Kidney glomerular epithelial cell (primary cell): ENCODE measurements at places on chromosomes 13 and 19.

DNA sequence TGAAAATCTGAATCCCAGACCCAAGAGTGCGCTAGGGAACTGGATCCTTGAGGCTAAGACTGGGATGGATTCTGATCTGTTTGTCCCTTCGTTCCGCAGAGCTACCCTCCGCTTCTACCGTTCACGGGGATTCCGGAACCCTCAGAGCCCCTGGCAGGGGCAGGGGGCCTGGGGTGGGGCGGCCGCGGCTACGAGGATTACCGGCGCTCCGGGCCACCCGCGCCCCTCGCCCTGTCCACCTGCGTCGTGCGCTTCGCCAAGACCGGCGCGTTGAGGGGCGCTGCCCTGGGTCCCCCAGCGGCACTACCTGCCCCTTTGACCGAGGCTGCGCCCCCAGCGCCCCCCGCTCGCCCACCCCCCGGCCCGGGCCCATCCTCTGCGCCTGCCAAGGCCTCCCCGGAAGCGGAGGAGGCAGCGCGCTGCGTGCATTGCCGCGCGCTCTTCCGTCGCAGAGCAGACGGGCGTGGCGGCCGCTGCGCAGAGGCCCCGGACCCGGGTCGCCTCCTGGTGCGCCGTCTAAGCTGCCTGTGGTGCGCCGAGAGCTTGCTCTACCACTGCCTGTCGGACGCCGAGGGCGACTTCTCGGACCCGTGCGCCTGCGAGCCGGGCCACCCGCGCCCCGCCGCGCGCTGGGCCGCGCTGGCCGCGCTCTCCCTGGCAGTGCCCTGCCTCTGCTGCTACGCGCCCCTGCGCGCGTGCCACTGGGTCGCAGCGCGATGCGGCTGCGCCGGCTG lies 7.1 kb downstream of the SPRED3 start:
- no peak for DNase-seq

GRCh38 chr19:27860309-27860934 lies 1352.5 kb downstream of the UQCRFS1 start:
- no peak for DNase-seq

DNA sequence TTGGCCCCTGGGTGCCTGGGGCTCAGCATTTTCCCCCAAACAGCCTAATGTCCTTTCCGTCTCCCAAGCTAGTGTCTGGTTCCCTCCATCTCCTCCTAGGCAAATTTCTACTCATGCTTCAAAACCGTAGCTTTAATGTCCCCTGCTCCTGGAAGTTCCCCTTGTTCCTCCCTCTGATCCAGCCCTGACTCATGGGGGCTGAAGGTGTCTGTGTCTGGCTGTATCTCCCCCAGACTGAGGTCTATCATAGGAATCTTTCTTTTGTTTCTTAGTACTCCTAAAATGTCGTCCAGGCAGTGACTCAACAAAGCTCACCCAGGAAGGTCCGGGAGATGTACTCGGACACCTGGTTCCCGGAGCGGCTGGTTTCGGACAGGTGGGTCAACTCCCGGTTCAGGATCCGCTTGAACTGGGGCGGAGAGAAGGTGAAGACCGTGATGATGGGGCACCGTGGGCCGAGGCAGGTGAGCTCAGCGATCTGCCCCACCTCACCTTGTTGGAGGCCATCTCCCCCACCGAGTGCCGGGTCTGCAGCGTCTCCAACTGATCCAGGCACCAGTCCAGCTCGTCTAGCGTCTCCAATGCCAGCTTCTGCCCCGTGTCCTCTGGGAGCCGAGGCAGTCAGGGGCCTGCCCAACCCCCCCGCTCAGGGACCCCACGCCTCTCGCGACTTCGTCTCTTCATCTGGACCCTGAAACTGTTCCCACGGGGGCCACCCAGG lies 6.2 kb downstream of the PDE4C start:
- DNase-seq, result no peak

GRCh38 chr13:91154558-91155353 lies 192.7 kb upstream of the MIR17HG start:
- no peak for DNase-seq

GRCh38 chr13:104105418-104106355 lies 1039.5 kb upstream of the SLC10A2 start:
- DNase-seq, result peak; percentile 68

GRCh38 chr19:1155352-1156304 lies 18.4 kb downstream of the SBNO2 start:
- DNase-seq, result no peak

DNA sequence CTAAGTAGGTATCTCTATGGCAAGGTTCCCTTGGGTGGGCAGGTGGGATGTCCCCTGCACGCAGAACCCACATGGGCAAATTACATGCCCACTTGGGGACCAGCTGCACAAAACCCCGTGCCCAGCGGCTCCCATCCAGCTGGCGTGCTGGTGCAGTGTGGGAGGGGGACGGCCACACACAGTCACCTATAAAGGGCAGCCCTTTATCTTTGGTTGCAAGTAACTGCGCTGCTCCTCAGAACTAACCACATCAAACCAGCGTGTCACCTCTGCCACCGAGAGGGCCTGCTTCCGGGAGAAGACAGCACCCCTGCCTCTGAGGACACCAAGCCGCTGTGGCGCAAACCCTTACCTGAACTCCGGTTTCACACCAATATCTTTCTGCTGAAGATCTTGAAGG lies 32.2 kb downstream of the ANKRD27 start:
- DNase-seq, result no peak

DNA sequence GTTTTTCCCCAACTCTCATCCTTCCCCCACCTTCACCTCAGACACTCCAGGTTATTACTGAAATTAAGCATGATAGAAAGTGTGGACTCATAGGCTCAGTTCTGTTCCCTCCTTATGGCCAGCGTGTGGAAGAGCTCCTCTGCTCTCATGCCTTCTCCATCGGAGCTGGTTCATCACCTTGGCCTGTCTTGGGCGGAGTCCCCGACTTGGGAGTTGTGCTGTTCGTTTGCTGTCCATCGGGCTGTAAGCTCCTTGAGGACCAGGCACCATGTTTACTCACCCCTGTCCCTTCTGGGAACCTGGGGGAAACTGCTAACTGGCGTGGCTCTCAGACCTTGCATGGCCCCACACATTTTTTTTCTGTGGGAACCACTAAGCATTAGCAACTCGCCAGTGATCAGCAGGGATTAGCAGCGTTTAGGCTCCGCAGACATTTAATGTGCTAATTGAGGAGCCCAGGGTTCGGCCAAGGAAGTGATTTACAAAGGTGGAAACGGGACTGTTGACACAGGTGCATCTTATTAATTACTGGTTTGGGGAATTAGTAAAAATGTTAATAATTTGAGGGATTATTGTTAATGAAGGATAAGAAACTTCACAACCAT lies 123.8 kb downstream of the TM9SF2 start:
- DNase-seq, result no peak

DNA sequence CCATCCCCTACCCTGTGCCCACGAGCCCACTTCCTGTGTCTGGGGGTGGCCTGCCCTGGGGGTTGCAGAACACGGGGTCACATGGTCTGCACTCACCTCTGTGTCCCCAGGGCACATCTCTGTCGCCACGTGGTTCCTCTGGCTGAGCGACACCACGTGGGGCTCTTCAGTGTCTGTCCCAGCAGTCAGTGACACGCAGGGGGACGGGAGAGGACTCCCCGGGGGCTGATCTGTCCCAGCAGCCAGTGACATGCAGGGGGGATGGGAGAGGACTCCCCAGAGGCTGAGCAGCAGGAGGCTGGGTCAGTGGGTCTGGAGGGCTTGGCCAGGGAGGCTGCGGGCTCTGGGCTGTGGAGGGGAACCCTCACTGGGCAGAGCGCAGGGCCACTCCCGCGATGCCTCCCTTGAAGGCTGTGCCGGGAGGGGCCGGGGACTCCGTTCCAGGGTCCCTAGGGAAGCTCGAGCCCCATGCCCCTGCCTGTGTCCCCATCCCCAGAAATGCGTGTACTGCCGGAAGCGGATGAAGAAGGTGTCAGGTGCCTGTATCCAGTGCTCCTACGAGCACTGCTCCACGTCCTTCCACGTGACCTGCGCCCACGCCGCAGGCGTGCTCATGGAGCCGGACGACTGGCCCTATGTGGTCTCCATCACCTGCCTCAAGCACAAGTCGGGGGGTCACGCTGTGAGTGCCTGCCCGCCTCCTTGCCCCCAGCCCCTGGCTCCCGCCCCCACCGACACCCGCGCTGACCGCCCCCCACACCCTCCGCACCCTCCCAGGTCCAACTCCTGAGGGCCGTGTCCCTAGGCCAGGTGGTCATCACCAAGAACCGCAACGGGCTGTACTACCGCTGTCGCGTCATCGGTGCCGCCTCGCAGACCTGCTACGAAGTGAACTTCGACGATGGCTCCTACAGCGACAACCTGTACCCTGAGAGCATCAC lies 174.8 kb downstream of the KDM4B start:
- no peak for DNase-seq

DNA sequence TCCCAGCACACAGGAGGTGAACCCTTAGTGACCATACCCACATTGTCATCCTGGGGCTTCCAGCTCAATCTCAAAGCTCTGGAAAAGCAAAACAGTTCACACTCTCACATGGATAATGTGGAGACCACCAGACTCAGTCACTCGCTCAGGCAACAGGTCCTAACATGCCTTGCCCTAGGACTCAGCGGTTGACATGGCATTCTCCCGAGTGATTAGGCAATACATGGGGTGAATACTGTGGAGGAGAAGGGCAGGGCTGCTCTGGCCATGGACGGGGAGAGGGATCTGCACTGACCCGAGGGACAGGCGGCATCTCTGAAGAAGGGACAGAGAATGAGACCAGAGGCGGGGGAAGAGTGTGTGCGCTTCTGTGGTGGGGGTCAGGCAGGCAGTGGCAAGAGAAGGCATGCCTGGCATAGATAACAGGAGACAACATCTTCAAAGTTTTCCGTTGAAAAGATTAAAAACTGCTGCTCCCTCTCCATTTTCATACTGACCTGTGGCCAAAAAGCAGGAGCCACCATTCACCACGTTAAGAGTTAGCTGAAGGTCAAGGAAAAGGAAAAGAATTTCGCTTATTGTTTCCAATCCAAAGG lies 44.5 kb upstream of the EPHX3 start:
- DNase-seq, result no peak

DNA sequence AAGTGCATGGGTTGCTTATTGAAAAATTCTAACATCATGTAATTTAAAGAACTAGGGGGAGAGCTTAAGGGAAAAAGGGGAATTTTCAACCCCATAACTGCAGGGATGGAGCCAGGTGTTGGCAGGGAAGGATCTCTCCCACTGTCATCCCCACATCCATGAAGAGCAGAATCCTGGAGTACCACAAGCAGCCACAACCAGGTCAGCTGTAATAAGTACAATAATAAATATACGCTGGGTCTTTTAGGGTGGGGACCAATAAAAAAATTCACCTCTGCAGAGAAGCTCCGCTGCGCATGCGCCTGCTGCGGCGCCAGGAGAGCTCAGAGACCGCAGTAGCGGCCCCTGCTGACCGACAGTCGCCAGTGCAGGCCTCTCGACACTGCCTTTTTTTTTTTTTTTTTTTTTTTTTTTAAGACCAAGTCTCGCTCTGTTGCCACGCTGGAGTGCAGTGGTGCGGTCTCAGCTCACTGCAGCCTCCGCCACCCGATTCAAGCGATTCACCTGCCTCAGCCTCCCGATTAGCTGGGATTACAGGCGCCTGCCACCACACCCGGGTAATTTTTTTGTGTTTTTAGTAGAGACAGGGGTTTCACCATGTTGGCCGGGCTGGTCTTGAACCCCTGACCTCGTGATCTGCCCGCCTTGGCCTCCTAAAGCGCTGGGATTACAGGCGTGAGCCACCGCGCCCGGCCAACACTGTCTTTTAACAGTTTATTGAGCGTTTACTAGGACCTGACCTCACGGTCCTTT lies 2.5 kb upstream of the EEF2 start:
- peak; percentile 72 for DNase-seq

- DNase-seq, result no peak
These were observed 6.0 kb downstream of the RNASEH2B start for GRCh38 chr13:50915565-50915964.

DNA sequence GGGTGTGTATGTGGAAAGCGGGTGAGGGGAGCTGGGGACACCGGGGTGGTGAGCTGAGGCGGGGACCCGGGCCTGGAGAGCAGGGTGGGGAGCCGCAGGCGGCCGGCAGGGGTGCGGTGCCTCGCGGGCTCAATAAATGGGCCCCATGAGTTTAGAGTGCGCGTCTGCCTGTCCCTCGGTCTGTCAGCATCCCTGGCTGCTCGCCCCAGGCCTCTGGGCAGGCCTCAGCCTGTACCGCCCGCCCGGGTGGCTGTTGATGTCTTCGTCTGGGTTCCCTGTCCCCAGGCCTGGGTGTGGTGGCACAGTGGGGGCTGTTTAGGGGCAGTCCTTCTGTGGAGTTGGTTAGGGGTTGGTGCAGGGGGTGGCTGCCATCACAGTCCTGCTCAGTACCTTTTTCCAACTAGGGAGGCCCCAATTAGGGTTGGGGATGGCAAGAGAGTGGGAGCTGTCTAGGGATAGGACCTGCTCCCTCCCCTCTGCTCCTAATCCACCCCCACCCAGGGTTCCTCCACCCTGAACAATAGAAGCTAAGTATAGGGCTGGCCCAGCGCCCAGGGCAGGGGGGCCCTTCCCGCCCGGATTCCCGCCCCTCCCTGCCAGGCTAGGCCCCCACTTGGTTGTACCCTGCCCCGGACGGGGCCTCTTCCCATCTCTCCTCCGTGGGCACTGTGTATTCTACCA lies 12.2 kb downstream of the CIC start:
- DNase-seq, result no peak

DNA sequence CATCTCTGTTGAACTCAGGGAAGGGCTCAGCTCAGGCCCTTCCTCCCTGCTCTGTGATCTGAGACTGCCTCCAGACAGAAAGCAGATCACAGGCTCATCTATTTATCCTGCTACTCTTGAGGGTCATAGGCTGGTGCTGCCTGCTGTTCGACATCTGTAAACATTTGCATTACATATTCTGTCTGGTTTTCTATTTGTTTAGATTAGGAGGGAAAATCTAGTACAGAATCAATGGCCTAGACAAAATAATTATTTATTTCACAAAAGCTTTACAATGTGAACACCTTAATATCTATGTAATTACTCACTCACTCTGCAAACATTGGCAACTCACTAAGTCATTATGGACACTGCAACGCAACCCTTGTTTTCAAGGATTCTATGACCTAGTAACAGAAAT lies 43.0 kb downstream of the CEP89 start:
- no peak for DNase-seq

- no peak for DNase-seq
These were observed 690 bp upstream of the B3GNT8 start for GRCh38 chr19:41427647-41428480.

DNA sequence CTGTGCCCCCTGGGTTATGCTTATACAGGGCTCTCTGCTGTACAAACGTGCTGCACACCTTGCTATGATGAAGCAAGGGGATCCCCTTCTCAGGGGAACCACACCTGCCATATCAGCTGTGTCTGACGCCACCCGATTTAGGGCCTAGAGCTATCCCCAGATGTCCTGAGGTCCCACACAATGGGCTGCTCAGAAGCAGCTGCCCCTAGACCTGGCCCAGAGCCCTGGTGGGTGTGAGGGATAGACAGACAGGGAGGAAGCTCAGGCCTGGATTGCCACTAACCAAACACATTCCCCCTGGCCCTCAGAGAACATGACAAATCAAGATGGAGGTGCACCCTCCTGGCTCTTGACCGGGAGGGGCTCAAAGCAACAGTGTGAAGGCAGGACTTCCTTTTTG lies 59.3 kb downstream of the TSHZ3 start:
- DNase-seq, result no peak
